NCI-H226 (cell line): ENCODE measurements at places on chromosomes 6 and 20.
A peak's percentile ranks its signal among the peaks of the same experiment; 100 is the strongest.

- no peak for DNase-seq
These were observed 189.0 kb upstream of the CDYL start for GRCh38 chr6:4587171-4587570.

DNA sequence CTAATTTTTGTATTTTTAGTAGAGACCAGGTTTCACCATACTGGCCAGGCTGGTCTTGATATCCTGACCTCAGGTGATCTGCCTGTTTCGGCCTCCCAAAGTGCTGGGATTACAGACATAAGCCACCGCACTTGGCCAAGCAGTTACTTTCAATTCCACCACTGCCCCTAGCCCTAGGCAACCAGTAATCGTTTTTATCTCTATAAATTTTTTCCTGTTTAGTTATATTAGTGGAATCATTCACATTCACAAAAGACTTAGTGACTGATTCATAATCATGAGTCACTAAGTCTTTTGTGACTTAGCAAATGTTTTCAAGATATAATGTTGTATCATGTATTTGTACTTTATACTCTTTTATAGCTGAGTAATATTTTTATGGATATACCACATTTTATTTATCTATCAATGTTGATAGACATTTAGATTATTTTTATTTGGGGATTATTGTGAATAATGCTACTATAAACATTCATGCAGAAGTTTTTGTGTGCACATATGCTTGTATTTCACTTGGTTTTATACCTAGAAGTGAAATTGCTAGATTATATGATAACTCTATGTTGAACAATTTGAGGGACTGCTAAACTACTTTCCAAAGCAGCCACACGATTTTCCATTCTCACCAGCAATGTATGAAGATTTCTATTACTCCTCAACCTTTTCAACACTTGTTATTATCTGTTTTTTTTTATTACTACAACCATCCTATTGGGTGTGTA, 421.4 kb upstream of the ID4 start:
- DNase-seq: peak; percentile 74

DNA sequence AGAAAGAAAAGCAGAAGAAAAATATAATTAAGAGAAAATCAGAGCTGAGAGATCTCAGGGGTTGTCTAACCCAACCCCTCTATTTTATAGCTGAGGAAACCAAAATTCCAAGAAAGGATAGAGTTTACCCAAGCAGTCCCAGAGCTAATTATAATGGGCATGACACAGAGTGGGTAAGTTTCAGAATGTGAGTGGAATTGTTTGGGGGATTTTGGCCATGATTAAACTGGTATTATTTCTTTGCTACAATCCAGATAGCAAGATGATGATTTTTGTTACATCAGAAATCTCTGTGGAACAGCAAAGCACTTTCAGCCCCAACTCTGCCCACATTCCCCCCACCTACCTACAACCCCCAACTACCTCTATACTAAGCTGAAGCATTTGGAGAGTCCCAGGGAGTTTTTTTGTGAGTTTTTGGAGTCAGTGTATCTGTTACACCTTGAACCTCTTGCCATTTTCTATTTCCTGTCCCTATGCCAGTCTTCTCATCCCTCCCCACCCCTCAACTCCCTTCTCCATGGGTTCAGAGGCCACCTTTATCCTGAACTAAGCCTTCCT, 24.7 kb downstream of the POFUT1 start:
- no peak for DNase-seq

DNA sequence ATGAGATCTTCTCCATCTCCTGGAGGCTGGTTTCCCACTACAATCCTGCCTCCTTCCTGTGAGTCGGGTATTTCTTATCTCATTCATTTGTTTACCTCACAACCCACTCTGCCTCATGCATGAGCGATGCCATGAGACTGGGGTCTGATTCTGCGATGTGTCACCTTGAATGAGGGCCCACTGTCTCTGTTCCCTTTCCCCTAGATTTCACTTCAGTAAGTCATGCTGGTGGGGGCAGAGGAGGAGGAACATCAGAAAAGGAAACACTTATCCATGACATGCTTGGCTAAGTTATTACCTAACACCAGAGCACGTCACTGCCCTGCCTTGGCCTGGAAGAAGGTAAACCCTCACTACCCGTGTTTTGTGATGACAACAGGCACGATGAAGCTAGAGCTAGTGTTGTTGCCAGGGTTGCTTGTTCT, 337.4 kb upstream of the PRDM1 start:
- peak; percentile 29 for DNase-seq

DNA sequence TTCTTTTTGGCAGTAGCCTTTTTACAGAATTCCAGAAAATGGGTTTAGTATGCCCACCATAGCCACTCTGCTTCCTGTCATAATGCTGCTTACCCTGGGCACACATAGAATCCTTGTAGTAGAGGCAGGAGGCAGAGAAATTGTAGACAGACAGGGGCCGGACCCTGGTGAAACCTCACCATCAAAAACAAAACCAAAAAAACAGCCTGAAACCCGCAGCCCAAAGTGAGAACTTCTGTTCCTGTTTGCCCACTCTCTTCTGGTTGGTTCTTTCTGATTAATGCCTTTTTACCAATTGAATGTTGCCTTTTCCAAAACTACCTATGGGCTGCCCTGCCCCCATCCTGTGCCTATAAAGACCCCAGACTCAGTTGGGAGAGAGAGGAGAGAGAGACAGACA, 188.2 kb downstream of the CDKAL1 start:
- no peak for DNase-seq

GRCh38 chr6:64141680-64142079, 506.1 kb downstream of the PHF3 start:
- DNase-seq: no peak

GRCh38 chr20:57695940-57696339, 13.9 kb downstream of the PMEPA1 start:
- no peak for DNase-seq
